ENCODE measurements at places on chromosomes 12 and 14. TPM values are rescaled to one million over a fixed set of nuclear protein-coding genes. Genes with fewer than 3 reads are reported as not detected.

The ANKRD33 gene
- total RNA-seq, result not detected

The BICDL1 gene
- total RNA-seq, result 2.4 TPM

The TMEM132C gene
- total RNA-seq, result 11.1 TPM

The LRTM2 gene
- not detected for total RNA-seq

- no peak for DNase-seq
Measured at GRCh38 chr12:77814386-77814785, 16.3 kb upstream of the NAV3 start.
